Psoas muscle (tissue), 8 donors: ENCODE measurements at places on chromosomes 6 and 20. TPM values are rescaled to one million over a fixed set of nuclear protein-coding genes. Genes with fewer than 3 reads are reported as not detected.
A peak's percentile ranks its signal among the peaks of the same experiment; 100 is the strongest.

KCNB1 gene
- polyA plus RNA-seq: 1.8 TPM

- no peak for DNase-seq
Measured at GRCh38 chr6:85163156-85164080, 286.5 kb upstream of the NT5E start.

CAP2 gene
- polyA plus RNA-seq: 211 TPM

- DNase-seq: no peak
Measured at GRCh38 chr20:3400260-3401155, 7.0 kb downstream of the DNAAF9 start.

DNA sequence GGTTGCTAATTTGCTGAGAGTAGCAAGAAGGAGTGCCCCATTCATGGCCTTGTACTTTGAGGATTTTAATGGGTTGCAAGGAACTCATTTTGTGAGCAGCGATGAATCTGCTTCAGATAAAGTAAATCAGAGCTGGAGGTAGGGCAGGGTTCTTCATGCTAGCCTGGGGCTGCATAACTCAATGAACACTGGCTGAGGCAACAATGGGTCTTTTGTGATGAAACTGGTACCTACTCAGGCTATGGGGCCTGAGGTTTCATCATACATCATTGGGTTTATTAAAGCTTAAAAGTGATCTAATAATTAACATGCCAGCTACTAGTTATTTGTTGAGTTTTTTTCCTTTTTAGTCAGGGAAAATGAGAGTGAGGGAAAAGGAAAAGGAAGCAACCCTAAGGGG is 106.9 kb downstream of the FAM50B start:
- no peak for DNase-seq

EPB41L1 gene
- 4.2 TPM for polyA plus RNA-seq

DNA sequence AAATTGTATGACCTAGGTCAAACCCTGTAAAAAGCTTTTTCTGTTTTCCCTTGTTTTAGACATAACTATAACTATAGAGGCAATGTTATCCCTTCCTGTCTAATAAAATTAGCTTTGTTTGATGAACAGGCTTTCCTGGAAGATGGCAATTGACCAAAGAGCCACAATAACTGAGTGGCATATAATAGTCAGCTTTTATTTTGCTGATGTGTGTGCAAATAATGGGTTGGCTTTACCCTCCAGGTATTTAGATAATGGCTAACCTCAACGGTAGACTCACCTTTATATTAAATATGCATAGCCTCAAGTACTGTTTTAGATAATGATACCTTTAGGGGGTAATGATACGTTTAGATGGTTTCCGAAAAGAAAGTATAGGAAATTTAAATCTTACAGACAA is 15.0 kb downstream of the TBXT start:
- no peak for DNase-seq

HLA-C gene
- polyA plus RNA-seq: 62.5 TPM

CFB gene
- polyA plus RNA-seq: 2.3 TPM

DNA sequence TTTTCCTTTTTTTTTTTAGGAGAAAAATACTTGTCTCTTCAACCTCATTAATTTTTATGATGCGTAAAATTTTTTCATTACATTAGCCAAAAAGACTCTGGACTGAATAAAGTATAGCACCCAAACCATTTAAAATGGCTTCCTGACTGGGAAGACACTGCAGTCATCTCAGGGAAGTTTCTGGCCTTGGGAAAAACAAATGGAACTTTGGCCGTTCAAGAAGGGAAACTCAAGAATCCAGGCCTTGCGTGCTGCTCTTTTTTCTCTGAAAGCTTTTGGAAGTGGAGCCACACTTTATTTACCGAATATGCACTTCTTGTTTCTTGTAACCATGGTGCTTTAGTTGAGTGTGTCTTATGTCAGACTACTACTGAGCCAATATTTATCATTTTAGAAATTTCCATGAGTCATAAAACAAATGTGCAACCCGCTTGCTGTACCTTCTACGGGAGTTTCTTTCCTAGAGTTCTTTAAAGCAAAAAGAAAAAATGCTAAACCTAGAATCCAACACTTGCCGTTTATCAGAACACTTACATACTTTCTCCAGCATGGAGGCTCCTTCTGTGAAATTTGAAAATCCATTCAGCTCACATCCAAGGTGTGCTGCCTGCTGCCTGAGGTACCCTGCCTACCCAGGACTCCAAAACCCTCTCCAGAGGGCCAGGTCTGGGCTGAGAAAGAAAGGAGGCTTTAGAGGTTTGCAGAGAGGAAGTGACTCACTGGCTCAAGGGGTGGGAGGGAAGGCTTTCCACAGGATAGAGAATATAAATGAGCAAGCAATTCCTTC is 11.5 kb upstream of the DSTN start:
- DNase-seq: peak; percentile 27

GRCh38 chr20:36644032-36644705 is 1.8 kb downstream of the SLA2 start:
- no peak for DNase-seq

- no peak for DNase-seq
Measured at GRCh38 chr6:25511376-25511775, 140.6 kb upstream of the SCGN start.

ULBP2 gene
- 0.81 TPM for polyA plus RNA-seq

TINAG gene
- 0.03 TPM for polyA plus RNA-seq

DNA sequence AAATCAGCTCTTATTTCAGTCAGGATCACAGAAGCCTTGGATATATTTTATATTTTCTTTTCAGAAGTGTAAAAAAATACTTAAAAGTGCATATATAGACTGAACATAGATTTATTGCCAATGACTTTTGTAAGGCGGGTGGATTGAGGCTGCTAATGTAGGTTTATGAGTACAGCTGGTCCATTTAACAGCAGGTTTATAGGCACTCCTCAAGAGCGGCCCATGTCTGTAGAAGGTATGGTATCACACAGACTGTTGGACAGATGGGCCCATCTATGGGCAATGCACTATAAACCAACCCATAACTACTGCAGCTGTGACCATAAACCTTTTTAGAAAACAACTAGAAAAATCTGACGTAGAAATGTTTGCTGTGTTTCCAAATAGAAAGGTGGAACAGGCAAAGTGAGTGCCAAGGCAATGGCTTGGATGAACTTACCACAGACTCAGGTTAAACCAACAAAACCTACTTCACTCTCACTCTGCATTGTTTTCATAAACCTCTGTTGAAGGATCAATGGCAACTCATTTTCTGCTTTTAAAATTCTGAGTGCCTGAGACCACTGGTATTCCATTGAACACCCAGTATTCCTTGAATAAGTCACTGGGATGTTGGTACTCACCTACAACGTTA is 170.6 kb upstream of the EYA4 start:
- no peak for DNase-seq

DNA sequence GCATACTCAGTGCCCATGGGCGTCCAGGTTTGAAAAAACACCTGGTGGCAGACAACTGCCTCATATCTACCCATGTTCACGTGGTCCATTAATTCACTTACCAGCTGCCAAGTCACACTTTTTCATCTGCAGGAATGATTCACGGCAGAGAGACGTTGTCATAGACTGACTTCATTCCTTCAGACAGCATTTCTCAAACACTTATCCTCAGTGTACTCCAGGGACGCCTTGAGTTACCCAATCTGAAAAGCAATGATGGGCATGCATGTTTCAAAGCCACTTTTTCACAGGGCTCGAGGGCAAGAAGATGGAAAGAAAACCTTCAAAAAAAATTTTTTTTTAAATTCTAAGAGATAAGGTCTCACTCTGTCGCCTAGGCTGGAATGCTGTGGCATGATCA is 6.0 kb downstream of the MMP24OS start:
- no peak for DNase-seq

GRCh38 chr6:109879521-109879920 is 98.6 kb upstream of the GPR6 start:
- no peak for DNase-seq

DNA sequence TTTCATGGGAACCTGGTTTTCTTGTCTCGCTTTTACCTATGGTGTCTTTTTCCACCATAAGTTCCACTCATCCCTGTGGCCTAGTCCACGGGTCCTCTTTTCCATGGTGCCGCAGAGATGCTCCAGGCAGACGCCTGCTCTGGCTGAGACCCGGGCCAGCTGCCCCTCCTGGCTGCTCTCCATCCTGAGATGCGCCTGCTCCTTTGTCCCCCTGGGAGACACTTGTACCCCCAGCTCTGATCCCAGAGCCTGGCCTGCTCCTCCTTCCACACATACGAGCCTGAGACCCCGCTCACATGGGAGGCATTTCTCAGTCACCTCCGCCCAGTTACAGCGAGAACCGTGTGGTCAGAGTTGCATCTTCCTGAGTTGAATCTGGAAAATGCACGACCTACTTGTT is 29.6 kb downstream of the RNASET2 start:
- no peak for DNase-seq

VWA7 gene
- polyA plus RNA-seq: 0.76 TPM

GRCh38 chr20:35238170-35238569 is 11.7 kb downstream of the MMP24 start:
- no peak for DNase-seq

GPLD1 gene
- 0.28 TPM for polyA plus RNA-seq

TPD52L2 gene
- polyA plus RNA-seq: 89.7 TPM

DNA sequence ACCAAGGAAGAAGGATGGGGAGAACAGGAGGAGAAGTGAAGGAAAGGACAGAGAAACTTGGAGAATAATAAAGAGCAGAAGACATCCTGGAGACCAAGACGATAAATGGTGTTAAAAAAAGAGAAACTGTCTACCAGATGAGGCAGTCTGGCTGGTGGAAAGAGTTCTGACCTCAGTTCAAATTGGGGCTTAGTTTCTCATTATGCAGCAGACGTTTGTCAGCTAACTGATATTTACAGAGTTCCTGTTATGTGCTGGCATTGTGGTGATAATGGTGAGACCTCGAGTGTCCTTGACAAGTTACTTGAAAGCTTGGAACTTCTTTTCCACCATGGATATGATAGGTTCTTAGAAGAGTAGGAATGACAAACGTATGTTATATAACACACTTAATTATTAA is 142.7 kb downstream of the LRRC1 start:
- DNase-seq: no peak

C20orf141 gene
- polyA plus RNA-seq: not detected

SOBP gene
- 5.7 TPM for polyA plus RNA-seq

- peak; percentile 60 for DNase-seq
Measured at GRCh38 chr6:166032366-166033200, 135.1 kb downstream of the TBXT start.

DNA sequence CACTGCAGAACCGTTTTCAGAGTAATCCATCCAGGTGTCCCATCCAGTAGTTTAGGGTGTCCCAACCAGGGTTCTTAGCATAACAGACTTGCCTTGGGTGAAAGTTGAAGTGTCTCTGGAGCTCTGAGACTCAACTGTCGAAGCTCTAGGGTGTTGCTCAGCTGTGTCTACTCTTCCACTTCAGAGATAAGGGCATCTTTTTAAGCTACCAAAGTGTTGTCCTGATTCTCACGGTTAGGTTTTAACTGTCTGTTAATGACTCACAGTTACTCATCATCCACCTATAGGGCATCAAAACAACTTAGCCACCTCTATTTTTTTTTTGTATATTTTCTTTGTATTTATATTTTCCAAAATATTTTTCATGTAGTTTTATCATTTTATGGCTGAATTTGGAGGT is 36.9 kb upstream of the TBX18 start:
- no peak for DNase-seq

VIP gene
- 0.30 TPM for polyA plus RNA-seq
